ENCODE measurements at places on chromosomes 7 and 10. TPM values are rescaled to one million over a fixed set of nuclear protein-coding genes. Genes with fewer than 3 reads are reported as not detected.

Gene GIMAP6
- not detected for total RNA-seq

Gene FAM237B
- not detected for total RNA-seq

Gene GIMAP2
- total RNA-seq: 4.3 TPM

Gene CPN1
- not detected for total RNA-seq

Gene DHX32
- total RNA-seq: 45.4 TPM

Gene ANKRD61
- 1.1 TPM for total RNA-seq

GRCh38 chr10:60031664-60032063 lies 125.3 kb upstream of the CCDC6 start:
- H3K4me1 ChIP-seq: peaks cover 20% of the 10 kb centered on the region
- no peaks in the 10 kb centered on the region for H3K36me3 ChIP-seq
- peaks cover 54% of the 10 kb centered on the region for H3K27me3 ChIP-seq
- H3K27ac ChIP-seq: no peak overlapping the region
- H3K4me3 ChIP-seq: no peak overlapping the region

GRCh38 chr10:22427101-22427500 lies 81.8 kb downstream of the SPAG6 start:
- H3K36me3 ChIP-seq: no peaks in the 10 kb centered on the region
- peaks cover 26% of the 10 kb centered on the region for H3K4me1 ChIP-seq
- H3K27me3 ChIP-seq: no peaks in the 10 kb centered on the region
- no peak overlapping the region for H3K4me3 ChIP-seq
- DNase-seq: no peak
- no peak overlapping the region for H3K27ac ChIP-seq

- no peaks in the 10 kb centered on the region for H3K4me1 ChIP-seq
- no peak overlapping the region for H3K4me3 ChIP-seq
- no peaks in the 10 kb centered on the region for H3K27me3 ChIP-seq
- H3K36me3 ChIP-seq: no peaks in the 10 kb centered on the region
Measured at GRCh38 chr10:122475591-122476332, 14.4 kb downstream of the HTRA1 start.

GRCh38 chr10:101071267-101071884 lies 9.6 kb downstream of the KAZALD1 start:
- no peak for DNase-seq
- H3K4me3 ChIP-seq: no peak overlapping the region
- peaks cover 5% of the 10 kb centered on the region for H3K4me1 ChIP-seq
- H3K36me3 ChIP-seq: no peaks in the 10 kb centered on the region

DNA sequence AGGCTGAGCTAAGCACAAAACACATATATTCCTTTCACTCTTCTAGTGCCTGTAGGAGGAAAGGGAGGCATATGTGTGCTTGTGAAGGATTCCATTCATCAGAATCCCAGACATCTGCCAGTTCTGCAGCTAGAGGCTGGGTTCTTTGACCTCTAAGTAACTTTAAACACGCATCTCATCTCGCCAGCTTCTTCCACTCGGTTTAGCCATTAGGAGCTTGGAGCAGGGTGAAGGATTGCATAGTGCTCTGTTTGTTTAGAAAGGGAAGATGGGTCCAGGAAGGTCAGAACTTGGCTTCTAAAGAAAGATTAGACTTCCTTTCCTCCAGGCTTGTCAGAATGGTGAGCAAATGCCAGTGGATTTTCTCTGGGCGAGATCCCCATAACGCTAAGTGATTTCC lies 43.6 kb downstream of the HK1 start:
- H3K27ac ChIP-seq: peak overlapping the region; percentile 5
- H3K4me3 ChIP-seq: no peak overlapping the region
- peaks cover 41% of the 10 kb centered on the region for H3K4me1 ChIP-seq
- DNase-seq: no peak
- H3K27me3 ChIP-seq: no peaks in the 10 kb centered on the region

GRCh38 chr10:66852811-66853210 lies 73.0 kb upstream of the LRRTM3 start:
- no peak overlapping the region for H3K4me3 ChIP-seq
- H3K4me1 ChIP-seq: no peaks in the 10 kb centered on the region
- no peaks in the 10 kb centered on the region for H3K36me3 ChIP-seq

- H3K36me3 ChIP-seq: no peaks in the 10 kb centered on the region
- H3K27me3 ChIP-seq: no peaks in the 10 kb centered on the region
- DNase-seq: no peak
- no peaks in the 10 kb centered on the region for H3K4me1 ChIP-seq
- H3K27ac ChIP-seq: no peak overlapping the region
- no peak overlapping the region for H3K4me3 ChIP-seq
Measured at GRCh38 chr7:157876469-157877285, 539.9 kb downstream of the DNAJB6 start.

GRCh38 chr7:25662841-25663800 lies 434.8 kb upstream of the NPVF start:
- H3K4me1 ChIP-seq: peaks cover 19% of the 10 kb centered on the region
- H3K4me3 ChIP-seq: no peak overlapping the region
- no peak overlapping the region for H3K27ac ChIP-seq
- no peaks in the 10 kb centered on the region for H3K36me3 ChIP-seq
- H3K27me3 ChIP-seq: peaks cover 16% of the 10 kb centered on the region
- DNase-seq: no peak

DNA sequence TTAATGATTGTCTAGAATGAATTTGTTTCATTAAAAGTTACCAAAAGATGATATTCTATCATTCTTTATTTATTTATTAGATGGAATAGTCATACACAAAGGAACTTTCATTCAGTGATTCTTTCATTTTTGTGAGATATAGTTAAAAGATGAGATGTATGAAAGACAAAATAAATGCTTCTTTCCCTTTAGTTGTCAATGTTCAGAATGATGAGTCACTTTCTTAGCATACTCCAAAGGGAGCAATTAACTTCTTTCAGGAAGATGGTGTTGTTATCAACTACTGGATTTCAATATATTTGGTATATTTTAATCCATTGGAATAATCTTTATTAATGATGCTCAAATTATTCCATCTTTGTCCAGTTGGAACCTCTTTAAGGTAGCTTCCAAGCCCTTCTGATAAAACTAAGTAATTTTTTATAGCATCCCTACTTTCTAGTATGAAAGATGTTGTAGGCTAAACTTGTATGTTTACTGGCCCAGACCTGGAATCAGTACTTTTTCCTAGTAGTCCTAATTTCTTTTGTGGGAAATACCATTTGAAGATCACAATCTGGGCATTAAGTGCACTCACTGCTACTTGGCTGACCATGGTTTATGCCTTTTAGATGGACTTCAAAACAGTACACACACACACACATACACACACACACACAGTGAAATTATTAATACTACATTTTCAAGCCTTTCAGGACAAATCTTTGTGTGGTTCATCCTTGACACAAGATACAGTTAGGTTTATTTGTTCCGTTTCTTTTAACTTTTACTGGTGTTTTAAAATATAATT lies 2.5 kb downstream of the GIMAP7 start:
- H3K27me3 ChIP-seq: peaks cover 8% of the 10 kb centered on the region
- no peaks in the 10 kb centered on the region for H3K4me1 ChIP-seq
- H3K4me3 ChIP-seq: no peak overlapping the region
- no peak overlapping the region for H3K27ac ChIP-seq
- no peak for DNase-seq

- no peak for DNase-seq
- H3K4me3 ChIP-seq: no peak overlapping the region
- no peak overlapping the region for H3K27ac ChIP-seq
- H3K36me3 ChIP-seq: no peaks in the 10 kb centered on the region
Measured at GRCh38 chr10:29530112-29530976, 104.4 kb downstream of the SVIL start.

- H3K27ac ChIP-seq: peak overlapping the region; percentile 69
- H3K36me3 ChIP-seq: no peaks in the 10 kb centered on the region
- DNase-seq: peak; percentile 54
- H3K4me1 ChIP-seq: peaks cover 55% of the 10 kb centered on the region
Measured at GRCh38 chr10:18145652-18146051, 5.4 kb downstream of the CACNB2 start.

DNA sequence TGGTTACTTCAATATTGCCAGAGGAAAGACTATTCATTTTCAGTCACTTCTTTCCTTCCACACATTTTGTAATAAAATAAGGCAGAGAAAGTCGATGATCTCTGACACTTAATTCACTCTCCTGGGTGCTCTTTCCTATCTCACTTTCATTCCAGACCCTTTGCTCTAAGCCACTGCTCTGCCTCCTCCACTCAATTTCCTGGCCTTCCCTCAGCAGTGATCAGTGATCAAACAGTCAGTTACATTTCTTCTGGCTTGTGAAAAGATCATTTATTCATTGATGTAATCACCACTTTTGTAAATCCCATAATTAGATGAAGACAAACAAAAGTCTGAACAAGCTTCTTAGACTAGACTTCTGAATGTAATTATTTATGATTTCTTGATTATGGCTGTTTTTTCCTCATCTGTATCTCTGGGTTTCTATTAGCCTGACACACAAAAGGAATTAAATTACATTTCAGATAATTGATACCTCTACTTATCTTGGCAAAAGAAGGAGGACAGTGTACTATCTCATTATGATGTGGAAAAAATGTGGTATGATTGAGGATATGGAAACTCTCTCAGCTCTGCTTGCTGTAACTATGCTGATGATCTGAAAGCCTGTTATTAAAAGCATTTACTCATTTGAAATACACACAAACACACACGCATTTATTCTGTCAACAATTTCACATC lies 1102.3 kb downstream of the GRM8 start:
- no peak for DNase-seq
- H3K27me3 ChIP-seq: no peaks in the 10 kb centered on the region
- no peak overlapping the region for H3K4me3 ChIP-seq
- H3K36me3 ChIP-seq: no peaks in the 10 kb centered on the region
- no peaks in the 10 kb centered on the region for H3K4me1 ChIP-seq

All from A673 (cell line).